ENCODE measurements at places on chromosomes 12 and 14. TPM values are rescaled to one million over a fixed set of nuclear protein-coding genes. Genes with fewer than 3 reads are reported as not detected.

Gene EGLN3
- 4.9 TPM for total RNA-seq

Gene HOXC4
- total RNA-seq, result not detected

- no peak for DNase-seq
Observed at GRCh38 chr14:99454246-99454645, 26.4 kb downstream of the SETD3 start.

DNA sequence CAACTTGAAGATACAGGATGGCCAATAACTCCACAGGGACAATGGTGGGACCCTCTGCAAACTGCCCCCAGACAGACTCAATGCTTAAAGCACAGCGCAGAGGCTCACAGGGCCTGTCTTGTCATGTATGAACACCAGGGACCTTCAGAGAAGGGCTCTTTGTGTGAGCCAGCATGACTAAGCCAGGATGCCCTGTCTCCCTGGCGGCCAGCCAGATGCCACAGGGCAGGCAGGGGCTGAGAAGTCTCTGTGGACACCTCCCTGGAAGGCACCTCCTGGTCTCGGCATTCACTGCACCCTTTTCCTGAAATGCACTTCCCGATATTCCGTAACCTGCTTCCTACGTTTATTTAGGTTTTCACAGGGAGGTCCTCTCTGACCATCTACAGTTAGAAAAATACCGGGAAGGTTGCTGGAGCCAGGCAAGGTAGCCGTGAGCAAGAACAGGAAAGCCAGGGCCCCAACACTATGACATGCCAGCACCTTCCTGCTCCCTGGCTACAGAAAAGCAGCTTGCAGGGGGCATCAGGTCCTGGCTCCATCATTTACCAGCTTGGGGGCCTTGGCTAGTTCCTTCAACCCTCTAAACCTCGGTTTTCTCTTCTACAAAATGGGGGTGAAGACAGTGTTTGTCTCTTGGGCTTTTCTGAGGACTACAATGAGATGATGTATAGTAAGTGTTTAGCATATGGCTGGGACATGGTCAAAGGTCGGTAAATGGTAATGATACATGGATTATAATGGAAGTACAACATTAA lies 65.0 kb downstream of the PITPNM2 start:
- no peak for DNase-seq

DNA sequence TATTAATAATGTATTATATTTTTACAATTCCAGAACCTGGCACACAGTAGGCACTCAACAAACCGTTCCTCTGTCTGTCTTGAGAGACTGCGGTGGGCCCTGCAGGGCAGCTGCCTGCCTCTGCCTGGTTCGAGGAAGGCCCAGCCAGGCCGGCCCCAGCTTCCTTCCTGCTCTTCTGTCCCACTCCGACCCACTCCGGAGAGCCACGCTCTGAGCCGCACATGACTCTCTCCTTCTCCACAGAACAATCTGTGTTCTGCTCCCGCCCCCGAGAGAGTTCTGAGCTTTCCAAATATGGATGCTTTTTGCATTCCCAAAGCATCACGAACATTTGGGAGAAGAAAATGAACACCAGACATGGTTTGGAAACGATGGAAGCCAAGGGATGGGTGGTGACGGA lies 57.3 kb downstream of the TTC7B start:
- no peak for DNase-seq

DNA sequence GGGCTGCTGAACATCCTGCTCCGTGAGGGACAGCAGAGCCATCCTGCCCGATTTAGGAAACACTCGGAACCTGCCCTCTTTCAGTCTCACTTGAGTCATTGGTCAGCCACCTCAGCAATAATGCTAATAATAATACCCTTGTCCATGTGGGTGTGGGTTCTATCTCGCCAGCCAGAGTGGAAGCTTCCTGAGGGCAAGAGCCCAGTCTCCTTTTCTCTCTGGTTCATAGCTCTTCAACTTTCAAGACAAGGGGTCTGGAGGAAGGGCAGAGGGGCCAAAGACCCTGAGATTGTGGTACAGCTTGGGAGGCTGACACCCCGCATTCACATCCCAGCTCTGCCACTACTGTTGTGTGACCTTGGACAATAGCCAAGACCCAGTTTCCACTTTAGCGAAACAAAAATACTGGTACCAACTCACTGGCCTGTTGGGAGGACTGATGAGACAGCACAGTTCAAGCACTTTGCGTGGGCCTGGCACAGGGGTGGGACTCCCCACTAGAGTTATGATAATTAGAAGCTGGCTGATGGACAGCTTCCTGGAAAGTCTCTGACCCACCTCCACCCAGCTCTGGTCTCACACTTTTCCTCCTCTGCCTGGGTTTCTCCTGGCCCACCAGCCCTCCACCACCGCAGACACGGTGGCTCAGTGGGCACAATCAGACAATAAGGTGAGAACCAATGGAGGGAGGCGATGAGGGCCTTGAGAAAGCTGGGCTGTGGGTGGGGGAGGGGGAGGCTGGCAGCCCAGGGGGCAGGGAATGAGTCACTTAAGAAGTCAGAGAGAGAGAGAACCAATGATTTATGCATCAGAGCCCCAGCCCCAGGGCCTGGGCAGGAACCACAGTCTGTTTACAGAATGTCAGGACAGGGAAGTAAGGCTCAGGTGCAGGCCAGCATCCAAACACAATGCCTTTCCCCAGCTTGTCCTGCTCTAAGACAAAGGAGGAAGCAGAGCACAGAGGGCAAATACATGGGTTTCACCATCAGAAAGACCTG lies 9.6 kb downstream of the FAIM2 start:
- no peak for DNase-seq

Gene CLEC14A
- total RNA-seq, result not detected

Gene TAS2R8
- total RNA-seq, result not detected

Gene TAS2R20
- 1.3 TPM for total RNA-seq

- DNase-seq, result no peak
Observed at GRCh38 chr14:57061009-57061711, 207.5 kb downstream of the EXOC5 start.

- DNase-seq, result no peak
Observed at GRCh38 chr14:22095860-22096513, 422.4 kb upstream of the OR4E1 start.

Gene MYH6
- total RNA-seq, result not detected

- no peak for DNase-seq
Observed at GRCh38 chr14:29102996-29103395, 336.4 kb downstream of the FOXG1 start.

GRCh38 chr12:82027612-82028011 lies 268.5 kb upstream of the PPFIA2 start:
- DNase-seq, result no peak

GRCh38 chr12:9127936-9128663 lies 12.4 kb upstream of the A2M start:
- DNase-seq, result no peak

DNA sequence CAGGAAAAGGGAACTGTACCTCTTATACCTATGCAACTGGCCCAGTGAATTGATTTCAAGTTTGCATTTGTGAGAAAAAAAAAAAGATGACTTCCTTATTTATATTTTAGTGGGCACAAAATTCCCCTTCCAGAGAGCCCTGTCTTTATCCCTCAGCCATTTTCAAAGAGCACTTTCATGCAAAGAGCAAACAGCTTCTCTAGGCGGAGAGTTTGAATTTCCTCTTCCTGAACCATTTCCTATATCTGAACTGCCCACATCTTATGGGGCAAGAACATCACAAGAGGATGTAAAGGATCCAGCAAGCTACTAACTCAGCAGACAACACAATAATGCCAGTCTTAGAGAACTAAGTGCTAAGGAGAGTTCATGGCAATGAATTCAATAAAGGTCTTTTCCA lies 22.3 kb upstream of the PLXNC1 start:
- no peak for DNase-seq

GRCh38 chr12:113870035-113870434 lies 96.1 kb downstream of the RBM19 start:
- no peak for DNase-seq

DNA sequence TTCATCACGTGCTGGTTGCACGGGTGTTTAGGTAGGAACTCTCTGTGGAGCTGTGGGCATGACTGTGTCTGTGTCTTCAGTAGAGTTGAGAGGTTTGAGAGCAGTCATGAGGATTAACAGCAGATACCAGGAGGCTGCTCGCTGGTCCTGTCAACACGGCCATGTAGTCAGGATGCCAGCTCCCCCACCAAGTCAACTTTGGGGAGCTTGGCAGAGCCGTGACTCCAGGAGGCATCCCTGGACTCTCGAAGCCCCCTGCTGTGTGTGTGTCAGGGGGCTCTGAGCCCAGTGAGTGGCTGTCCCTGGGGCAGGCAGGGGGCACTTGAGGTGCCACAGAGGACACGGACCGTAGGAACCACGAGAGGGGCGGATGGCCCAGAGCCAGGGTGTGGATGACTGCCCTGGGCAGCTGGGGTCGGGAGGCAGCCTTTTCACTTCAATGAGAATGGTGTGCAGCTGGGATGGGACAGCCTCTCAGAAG lies 7.2 kb upstream of the GPR132 start:
- no peak for DNase-seq

GRCh38 chr14:54048736-54049135 lies 92.1 kb upstream of the BMP4 start:
- DNase-seq, result no peak

Gene TMEM229B
- 35.8 TPM for total RNA-seq

DNA sequence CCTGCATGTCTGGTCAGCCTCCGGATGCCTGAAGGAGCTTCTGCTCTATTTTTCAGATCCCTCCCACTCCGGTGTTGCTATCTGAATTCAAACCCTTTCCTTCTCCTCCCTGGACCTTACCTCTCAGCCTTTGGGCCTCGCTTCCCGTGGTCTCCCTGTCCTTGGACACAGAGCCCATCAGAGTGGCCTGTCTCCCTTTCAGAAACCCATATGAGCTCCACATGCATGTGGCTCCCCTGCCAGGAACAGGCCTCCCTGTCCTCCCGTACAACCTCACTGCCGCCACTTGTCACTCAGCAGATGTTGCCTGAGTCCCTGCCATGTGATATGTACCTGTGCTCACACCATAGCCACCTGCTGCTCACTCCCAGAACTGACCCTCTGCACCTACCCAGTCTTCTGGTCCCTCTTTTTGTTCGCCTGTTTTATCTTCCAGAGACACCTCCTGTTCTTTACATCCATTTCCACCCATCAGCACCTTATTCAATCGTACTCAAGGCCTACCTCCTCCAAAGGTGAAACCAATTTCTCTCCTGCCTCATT lies 182.5 kb downstream of the ZFP36L1 start:
- no peak for DNase-seq

- DNase-seq, result no peak
Observed at GRCh38 chr14:24381363-24382063, 13.5 kb downstream of the NFATC4 start.

Gene TAC3
- total RNA-seq, result not detected

DNA sequence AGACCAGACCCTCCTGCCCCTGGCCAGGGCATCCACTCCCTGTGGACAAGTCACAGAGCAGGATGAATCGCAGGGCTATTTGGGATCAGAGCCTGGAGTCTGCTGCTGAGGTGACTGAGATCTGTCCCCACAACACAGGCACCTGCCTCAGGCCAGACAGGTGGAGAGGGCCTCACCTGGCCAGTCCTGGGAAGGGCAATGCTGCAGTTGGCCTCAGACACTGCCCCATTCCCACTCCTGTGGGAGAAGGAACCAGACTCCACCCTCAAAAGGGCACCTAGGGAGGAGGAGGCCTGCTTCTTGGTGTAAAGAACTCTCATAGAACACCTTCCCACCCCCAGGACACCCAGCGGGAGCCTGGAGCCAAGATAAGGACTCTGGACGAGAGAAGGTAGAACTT lies 48.3 kb upstream of the PLEKHG6 start:
- no peak for DNase-seq

Data from CD4-positive, alpha-beta memory T cell (primary cell).